ENCODE measurements at places on chromosomes 7 and 10.

- no peak for DNase-seq
Measured at GRCh38 chr7:155805826-155806095, 6.5 kb downstream of the SHH start.

DNA sequence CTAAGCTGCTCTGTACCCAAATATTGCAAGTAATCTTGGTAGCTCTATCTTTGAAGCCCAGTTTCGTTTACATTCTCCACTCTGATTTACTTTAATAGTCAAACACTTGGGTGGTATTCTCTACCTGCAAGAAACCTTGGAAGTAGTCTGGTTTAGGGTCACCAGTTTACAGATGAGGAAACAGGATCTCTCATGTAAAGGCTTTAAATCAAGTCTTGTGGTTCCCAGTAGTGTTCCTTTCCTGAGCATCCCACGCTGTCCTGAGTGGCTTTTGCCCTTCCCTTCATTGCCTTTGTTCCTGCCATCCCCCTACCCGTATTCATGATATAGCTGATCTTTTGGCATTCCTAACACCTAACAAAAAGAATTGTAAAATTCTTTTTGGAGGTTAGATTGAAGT lies 20.3 kb downstream of the EXOC4 start:
- DNase-seq, result no peak

DNA sequence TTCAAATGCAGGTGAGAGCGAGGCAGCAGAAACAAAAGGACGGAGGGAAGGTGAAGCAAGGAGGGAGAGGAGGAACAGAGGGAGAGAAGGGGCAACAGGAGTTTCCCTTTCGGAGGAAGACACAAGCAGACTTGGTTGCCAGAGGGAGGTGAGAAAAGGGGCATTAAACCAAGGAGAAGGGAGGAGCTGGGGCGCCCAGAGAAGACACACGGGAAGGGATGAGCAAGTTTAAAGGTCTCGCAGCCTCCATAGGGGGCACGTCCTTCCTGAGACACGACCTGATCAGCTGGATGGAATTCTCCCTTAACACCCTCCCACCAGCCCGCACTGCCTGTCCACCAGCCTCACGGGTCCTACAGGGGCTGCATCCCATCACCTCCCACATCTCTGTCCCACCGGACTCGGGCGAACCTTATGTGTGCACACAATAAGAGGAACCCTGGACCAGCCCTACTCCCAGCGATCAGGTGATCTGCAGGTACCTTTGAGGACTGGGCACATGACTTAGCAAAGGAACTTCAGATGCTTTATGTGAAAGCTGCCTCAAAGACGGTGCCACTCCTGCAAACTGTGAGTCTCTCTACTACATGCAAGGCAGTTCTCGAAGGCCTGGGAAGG lies 251.2 kb downstream of the TNS3 start:
- DNase-seq, result no peak

DNA sequence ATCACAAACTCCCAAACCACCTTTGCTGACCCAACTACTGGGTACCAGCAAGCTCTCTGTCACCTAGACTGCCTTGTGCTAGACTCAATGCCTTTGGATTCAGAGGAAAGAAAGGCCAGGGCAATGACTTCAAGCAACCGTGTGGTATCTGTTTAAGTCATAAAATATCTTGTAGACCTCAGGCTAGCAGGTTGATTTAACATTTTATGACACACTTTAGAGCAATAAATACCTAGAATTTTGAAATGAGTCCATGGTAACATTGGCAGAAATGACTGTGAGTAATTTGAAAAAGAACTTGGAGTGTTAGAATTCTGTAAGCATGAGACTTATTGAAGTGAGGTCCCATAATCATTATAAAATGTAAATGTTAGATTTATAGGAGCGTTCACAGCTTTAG lies 87.2 kb downstream of the TWIST1 start:
- DNase-seq, result no peak

DNA sequence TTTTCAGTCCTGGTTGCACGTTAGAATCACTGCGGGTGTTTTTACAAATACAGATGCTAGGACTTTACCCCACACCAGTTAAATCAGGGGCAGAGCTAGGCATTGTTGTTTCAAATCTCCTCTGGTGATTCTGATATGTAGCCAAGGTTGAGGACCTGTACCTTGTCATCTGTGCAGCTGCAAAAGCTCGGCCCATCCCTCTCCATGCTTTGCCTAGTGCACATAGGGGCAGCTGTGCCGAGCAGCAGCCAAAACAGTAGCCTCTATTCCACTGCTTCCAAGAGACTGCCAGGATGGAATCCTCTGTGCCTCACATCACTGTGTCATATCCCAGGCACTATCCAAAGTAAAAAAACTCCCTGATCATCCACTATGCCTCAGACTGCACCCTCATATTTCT lies 181.3 kb downstream of the CDK14 start:
- DNase-seq, result no peak

- DNase-seq, result no peak
Measured at GRCh38 chr7:8491106-8491505, 57.7 kb downstream of the NXPH1 start.

DNA sequence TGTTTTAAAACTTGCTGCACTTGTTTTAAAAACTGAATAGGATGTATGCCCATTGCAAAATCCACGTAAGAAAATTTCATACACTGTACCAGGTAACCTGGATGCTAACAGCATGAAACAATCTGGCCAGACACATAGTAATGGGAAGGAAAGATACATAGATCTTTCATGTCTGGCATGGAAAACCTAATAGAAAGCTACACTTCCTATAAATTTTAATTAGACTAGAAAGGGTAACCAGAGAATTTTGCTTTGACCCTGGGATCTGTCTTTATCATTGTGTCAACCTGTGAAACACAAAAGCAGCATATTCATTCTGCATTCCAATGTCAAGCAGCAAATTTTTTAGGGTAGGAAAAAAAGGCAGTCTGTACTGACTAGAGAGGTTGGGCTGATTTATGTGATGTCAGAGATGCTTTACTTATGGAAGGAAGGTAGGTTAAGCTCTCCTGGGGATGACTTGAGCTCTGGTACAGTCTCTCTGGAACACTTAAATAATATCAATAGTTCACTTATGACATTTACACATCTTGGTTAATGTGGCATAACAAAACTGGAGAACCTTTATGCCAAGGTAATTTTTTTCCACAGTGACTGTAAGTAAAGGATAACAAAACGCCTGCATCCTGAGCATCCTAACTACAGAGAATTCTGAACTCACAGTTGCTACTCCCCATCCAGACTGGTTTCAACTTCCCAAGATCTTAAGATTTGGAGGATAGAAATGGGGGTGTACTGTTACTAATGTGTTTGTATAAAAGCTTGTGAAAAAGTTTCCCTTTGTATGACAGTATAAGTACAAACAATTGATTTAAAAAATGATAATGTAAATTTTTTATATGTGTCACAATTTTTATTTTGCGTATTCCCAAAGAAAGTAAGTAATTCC lies 44.7 kb downstream of the DOCK4 start:
- DNase-seq, result no peak

- no peak for DNase-seq
Measured at GRCh38 chr10:119235356-119235755, 28.0 kb downstream of the GRK5 start.

DNA sequence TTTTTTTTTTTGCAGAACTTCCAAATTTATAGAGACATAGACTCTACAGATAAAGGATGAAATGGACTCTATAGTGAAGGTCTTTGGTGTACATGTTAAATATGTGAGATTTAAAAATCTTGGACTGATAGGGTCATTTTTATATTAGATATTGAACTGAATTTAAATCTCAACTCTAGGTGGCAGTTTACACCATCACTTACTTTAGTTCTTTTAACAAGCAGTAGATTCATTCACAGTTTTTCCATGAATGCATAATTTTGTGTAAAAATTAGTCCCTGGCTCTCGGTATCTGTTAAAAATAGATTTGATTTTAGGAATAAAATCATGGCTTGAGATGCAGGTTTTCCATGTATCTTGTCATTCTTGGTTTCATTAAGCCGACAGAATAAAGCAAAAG lies 31.1 kb upstream of the SNX13 start:
- no peak for DNase-seq

DNA sequence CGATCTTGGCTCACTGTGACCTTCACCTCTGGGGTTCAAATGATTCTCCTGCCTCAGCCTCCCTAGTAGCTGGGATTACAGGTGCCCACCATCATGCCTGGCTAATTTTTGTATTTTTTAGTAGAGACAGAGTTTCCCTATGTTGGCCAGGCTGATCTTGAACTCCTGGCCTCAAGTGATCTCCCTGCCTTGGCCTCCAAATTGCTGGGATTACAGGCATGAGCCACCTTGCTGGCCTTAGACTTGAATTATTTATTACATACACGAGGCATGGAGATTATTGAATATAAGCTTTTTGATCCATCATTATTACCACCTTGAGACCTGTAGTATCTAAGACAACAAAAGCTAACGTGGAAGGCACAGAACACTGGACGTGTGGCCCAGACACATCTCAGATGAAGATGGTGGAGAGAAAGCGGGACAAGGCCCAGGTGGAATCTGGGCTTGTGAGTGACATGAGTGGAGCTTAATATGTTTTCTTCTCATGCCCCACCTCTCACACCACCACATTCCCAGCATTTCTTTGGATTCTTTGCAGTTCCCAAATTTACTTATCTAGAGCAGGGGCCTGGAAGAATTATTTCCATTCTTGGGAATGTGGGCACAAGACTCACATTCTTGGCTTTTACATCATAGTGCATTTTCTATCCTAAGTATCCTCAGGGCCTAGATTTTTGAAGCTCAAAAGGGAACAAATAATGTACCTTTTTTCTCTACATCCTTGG lies 76.6 kb downstream of the SUGCT start:
- no peak for DNase-seq

DNA sequence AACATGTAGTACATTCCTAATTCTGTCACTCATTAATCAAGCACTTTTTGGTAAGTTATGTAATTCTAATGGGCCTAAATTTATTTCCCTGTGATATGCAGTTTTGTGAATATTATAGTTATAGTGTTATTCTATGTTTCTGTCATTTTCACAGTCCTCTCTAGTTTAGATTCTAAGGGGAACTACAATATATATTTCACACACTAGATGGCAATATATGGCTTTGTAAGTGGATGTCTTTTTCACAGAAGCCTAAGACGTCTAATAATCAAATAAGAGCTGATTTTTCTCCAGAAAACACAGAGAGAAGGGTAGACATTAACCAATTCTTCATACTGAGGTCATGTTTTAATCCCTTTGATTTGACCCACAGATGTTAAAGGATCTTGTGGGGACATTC lies 18.0 kb downstream of the RNLS start:
- peak; percentile 27 for DNase-seq

- DNase-seq, result no peak
Measured at GRCh38 chr7:107077699-107078516, 33.4 kb downstream of the PRKAR2B start.

DNA sequence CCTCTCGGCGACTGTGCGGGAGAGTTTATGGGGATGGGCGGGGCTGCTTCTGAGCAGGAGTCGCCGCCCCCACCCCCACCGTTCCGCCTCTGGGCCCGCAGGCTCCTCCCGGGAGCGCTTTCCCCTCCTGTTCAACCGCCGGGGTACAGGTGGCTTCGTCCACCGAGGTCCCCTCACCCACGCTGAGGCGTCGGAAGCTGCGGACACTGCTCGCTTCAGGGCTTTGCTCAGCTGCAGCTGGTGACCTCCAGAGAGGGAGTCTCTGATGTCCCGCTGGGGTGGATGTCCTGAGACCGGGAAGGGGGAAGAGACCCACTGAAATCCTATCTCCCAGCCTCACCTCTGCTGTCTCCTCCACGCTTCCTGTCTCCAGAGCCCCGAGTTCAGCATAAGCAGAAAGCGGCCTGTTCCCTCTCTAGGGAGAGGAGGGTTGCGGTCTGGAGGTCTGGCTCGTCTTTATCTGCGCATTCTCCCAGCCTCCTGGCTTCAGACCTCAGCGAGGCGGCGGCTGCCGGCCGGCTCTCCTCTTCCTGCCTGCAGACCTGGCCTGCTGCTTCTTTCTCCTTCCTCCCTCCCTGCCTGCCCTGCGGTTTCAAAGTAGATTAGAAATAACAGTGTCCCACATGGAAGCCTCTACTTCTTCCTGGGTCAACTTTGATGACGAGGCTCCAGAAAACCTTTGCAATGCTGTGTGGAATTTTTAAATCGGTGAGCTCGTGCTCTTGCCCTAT lies 1.8 kb downstream of the CYP2E1 start:
- no peak for DNase-seq

Data from CD14-positive monocyte (primary cell).